ENCODE measurements at places on chromosomes 16 and 17.

DNA sequence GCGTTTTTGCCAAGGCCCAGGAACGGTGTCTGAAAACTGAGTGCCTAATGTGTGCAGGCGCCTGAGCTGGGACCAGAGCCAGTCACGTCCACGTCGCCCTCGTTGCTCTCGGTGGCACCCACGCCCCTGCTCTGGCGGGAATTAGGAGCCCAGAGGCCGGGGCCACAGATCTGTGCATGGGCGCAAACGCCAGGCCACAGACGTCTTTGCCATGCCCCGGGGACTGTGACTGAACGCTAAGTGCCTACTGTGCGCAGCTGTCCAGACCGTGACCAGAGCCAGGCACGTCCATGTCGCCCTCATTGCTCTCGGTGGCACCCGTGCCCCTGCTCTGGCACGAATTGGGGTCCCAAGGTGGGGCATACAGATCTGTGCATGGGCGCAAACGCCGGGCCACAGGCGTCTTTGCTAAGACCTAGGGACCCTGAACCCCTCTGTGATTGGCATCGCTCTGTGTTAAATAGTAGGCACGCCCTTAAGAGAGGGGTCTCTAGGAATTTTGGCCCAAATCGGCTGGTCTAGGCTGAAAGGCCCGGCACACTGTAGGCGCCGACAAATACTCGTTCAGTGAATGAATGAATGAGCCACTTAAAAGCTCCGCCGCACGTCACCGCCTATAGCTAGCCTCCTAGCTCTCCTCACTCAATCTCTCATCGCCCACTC is 827 bp upstream of the UBALD1 start:
- no peak for DNase-seq

- no peak for DNase-seq
Observed at GRCh38 chr16:20747030-20747816, 5.6 kb upstream of the THUMPD1 start.

DNA sequence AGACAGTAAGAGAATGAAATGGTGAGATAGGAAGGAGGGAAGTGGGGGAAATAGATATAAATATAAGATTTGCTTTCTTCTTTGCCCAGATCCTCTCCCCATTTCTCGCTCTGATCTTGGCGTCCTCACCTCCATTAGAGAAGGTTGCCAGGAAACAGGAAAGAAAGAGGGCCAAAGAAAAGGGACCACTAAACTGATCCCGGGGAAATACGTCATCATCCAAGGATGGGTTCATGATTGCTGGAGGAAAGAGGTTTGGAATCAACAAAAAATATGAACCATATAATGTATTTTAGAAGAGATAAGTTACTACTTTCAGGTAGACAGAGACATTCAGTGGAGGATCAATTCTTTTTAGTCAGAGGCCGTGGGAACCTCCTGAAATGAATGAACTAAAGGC is 536.0 kb downstream of the HAPSTR1 start:
- DNase-seq, result no peak

GRCh38 chr17:74024871-74025531 is 178.5 kb upstream of the RPL38 start:
- DNase-seq, result peak; percentile 20

DNA sequence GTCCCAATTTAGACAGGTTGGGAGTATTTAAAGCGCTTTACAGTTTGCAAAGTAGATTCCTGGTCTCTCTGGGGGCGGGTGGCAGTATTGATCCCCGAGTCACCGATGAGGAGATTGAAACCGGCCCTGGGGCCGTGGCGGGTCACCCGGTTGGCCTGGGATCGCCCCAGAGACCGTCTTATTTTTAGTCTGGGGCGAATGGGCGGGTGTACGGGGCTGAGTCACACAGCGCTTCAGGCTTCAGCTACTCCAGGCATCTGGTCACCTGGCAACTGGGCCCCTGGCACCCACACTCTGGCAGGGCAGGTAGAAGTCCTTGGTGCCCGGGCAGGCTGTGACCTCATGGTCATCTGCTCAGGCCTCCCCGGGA is 669 bp downstream of the MIEF2 start:
- peak; percentile 39 for DNase-seq

DNA sequence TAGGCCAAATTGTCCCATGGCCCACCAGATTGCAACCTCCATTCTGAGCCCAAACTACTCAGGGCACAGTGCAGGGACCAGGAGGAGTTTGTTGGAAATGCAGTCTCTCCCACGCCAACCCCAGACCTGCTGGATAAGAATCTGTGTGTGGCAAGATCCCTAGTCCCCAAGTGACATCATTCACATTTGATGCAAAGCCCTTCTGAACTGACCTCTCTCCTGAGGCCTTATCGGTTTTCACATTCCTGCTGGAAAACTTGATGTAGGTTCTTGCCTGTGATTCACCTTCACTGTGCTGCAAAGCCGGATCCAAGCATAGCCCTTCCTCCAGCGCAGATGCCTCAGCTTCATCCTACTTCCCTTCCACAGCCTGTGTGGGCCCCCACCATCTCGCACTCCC is 6.6 kb upstream of the SHCBP1 start:
- DNase-seq, result no peak

- no peak for DNase-seq
Observed at GRCh38 chr16:24728891-24729242, 584 bp upstream of the TNRC6A start.

DNA sequence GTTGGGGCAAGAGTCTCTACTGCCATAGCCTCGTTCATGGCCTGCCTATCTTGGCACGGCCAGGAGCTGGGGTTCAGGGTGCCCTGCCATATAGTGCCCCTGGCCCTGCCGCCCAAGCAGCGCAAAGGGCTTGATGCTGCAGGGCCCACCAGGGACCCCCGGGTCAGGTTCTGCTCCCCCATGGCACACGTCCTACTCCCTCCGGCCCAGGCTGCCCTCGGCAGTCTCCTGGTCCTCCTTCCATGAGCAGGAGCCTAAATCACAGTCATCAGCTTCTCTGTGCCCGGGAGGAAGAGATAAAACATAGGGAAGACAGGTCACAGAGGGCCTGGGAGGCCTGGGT is 55.9 kb upstream of the MTSS2 start:
- DNase-seq, result no peak

GRCh38 chr17:73770115-73770848 is 126.0 kb upstream of the SDK2 start:
- DNase-seq, result no peak

DNA sequence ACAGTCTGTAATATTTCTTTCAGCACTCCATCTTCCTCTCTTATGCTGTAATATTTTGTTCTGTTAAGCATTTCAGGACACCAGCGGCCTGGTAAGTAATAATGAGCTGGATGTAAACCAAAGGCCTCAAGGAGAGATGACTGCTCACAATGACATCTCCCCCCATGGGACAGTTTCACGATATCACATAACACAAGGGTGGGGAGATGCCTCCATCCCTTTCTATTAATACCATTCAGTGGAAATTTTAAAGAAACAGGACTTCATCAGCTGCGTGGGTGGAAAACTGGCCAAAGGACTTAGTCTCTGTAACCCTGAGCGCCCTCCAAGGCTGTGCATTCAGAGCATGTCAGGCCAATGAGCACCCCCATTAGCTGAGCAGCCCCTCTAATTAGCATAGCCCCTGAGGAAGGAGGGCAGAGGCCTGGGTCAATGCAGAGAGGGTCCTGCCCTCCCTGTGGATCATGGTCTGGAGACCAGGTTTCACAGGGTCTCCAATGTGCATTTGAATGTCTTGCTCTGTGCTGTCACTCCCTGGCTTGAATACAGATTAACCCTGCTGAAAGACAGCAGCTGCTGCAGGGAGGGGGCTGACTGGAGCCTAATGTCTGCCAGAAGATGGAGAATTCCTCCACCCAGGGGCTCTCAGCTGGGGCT is 156.4 kb downstream of the HS3ST2 start:
- DNase-seq, result no peak

GRCh38 chr16:87835882-87836331 is 33.4 kb downstream of the SLC7A5 start:
- no peak for DNase-seq

DNA sequence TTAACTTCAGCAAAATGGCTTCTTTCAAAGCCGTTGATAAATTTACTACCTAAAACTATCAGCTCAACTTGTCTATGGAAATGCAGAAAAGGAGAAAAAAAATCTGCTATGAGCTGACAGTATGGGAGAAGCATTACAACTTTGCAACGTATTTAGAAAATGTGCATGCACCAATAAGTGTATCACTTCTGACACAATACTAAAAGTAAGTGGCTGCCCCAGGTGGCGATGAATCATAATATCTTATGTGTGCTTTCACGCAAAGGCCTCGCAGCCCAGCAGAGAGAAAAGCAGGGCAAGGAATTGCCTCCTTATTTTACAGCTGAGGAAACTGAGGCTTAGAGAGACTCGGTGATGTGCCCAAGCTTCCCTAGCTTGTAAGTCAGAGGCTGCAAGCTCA is 101.8 kb downstream of the SALL1 start:
- DNase-seq, result no peak

GRCh38 chr17:28057731-28058246 is 15.3 kb downstream of the NLK start:
- DNase-seq, result peak; percentile 39

- no peak for DNase-seq
Observed at GRCh38 chr16:19513377-19514053, 8.4 kb downstream of the GDE1 start.

DNA sequence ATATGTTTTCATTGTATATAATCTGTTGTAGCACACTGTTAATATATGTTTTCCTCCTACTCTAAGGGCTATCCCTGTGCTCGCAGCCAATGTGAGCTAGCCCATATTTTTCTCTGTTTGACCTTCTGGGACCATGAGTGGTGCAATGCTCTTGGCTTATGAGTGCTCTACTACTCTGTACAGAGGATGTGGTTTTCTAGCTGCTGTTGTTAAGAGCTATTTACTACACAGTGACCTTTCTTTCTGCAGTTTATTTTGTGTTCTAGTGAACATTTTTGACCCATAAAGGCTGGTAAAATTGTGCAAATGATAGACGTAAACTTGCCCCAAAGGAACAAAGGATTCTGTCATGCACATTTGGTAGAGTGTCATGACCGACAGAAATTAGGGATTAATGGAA is 84.1 kb upstream of the CPHXL start:
- no peak for DNase-seq

Measured in HuH-7 (cell line).